Suprapubic skin (tissue), 4 donors: ENCODE measurements at places on chromosomes 1 and 21.

GRCh38 chr1:184838504-184838951 lies 83.9 kb upstream of the EDEM3 start:
- peaks cover 38% of the 10 kb centered on the region for H3K4me1 ChIP-seq
- H3K27me3 ChIP-seq, result no peaks in the 10 kb centered on the region
- no peak overlapping the region for H3K4me3 ChIP-seq
- peak; percentile 70 for DNase-seq
- no peaks in the 10 kb centered on the region for H3K36me3 ChIP-seq

DNA sequence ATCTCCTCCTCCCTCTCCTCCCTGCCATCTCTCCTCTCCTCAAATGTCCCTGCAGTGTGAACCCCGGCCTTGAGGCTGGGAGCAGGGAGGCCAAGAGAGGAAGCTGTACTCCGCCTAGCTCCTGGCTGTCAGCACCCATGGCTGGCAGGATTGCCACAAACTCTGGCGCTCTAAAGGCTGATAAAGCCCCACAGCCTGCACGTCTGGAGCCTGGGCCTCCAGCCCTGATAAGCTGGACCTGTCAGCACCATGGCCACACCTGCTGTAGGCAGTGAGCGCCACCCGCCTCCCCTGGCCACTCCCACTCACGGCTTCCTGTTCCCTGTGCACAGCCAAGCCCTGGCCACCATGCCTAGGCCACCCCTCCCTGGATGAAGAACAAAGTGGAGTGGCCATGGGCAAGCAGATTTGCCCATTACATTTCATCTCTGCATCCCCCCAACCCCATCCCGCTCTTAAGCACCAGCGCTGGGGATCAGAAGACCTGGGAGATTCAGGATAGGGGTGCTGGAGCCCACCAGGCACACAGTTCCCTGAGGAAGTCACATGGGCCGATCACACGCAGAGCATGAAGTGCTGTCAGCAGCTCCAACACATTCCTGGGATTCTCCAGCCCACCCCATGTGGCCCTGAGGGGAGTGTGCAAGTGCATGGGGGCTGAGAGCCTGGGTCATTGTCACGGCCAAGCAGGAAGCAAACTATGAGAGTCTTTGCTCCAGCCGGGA lies 24.2 kb upstream of the NPPB start:
- DNase-seq, result no peak
- no peak overlapping the region for H3K4me3 ChIP-seq
- H3K4me1 ChIP-seq, result peaks cover 12% of the 10 kb centered on the region
- no peaks in the 10 kb centered on the region for H3K36me3 ChIP-seq

DNA sequence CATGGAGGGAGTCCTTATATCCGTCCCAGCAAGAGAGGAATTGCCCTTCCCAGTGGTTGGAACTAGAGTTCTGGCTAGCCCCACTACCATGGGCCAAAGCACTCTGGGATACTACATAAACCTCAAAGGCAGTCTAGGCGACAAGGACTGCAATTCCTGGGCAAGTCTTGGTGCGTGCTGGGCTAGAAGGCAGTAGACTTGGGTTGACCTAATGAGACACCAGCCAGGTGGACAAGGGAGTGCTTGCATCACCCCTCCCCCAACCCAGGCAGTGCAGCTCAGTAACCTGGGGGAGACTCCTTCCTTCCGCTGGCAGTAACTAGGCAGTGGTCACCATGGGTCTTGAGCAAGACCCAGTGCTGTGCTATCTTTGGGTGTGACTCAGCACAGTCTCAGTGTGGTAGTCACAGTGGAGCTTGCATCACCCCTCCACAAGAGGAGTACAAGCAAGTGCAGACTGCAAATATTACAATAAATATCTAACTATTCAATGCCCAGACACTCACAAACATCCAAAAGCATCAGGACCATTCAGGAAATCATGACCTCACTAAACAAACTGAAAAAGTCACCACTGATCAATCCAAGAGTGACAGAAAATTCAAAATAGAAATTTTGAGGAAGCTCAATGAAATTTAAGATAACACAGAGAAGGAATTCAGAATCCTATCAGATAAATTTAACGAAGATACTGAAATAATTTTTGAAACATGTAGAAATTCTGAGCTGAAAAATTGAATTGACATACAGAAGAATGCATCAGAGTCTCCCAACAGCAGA lies 84.7 kb upstream of the LYPLAL1 start:
- no peak overlapping the region for H3K4me3 ChIP-seq
- no peaks in the 10 kb centered on the region for H3K4me1 ChIP-seq
- H3K27ac ChIP-seq, result no peak overlapping the region
- no peaks in the 10 kb centered on the region for H3K27me3 ChIP-seq
- H3K36me3 ChIP-seq, result no peaks in the 10 kb centered on the region
- DNase-seq, result peak; percentile 70

DNA sequence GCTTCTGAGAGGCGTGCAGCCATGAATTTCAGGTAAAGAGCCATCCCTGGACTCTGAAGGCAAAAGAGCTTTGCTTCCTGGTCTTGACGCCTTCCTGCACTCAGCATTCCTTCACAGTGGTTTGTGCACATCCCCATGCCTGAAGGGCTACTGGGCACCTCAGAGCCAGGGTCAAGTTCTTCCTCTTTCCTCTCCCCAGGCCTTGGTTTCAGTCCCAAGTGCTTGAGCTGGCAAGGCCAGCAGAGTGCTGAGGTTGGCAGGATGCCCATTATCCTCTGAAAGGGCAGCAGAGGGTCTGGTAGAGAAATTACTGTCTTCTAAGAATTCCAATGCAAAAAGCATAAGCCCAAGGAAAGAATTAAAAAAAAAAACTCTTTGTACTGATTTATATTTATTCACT lies 1064.9 kb downstream of the TTLL7 start:
- no peaks in the 10 kb centered on the region for H3K4me1 ChIP-seq
- H3K36me3 ChIP-seq, result no peaks in the 10 kb centered on the region
- no peak overlapping the region for H3K27ac ChIP-seq
- no peak overlapping the region for H3K4me3 ChIP-seq
- no peaks in the 10 kb centered on the region for H3K27me3 ChIP-seq

GRCh38 chr1:171798765-171799164 lies 17.3 kb downstream of the METTL13 start:
- no peak overlapping the region for H3K27ac ChIP-seq
- H3K4me1 ChIP-seq, result no peaks in the 10 kb centered on the region
- no peak for DNase-seq

DNA sequence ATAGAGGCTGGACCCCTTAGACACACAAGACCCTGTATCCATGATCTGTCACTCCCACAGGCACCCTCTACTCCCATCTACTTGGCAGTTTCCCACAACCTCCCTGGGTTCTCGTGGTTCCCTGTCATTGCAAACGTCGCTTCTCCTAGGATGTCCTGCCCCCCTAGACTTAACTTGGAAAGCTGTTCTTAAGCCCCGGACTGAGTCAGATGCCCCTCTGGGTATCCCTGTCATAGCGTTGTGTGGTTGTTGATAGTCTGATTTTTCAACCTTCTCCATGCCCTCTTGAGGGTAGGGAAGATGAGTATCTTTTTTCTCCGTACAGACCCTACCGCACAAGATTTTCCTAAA lies 11.8 kb downstream of the RCC1 start:
- peak overlapping the region; percentile 87 for H3K27ac ChIP-seq
- DNase-seq, result no peak
- H3K27me3 ChIP-seq, result no peaks in the 10 kb centered on the region
- H3K4me3 ChIP-seq, result peak overlapping the region; percentile 64
- H3K36me3 ChIP-seq, result peaks cover 26% of the 10 kb centered on the region

DNA sequence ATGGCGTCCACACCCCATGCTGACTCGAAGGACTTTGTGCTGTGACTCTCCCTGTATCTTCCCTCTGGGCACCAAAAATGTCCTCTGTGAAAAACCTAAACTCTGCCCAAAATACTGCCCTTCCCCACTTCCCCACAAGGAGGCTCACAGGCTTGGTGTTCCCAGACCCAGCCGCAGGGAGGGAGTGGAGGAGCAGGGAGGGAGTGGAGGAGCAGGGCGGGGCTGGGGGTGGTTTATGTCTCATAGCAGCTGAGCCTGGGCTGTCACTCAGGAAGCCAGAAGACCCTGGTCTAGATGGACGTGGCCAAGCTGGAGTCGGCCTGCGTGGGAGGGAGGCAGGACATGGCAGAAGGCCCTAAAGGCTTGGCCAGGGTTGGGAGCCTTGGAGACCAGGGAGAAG lies 461.7 kb downstream of the PTPRU start:
- H3K4me3 ChIP-seq, result no peak overlapping the region
- H3K36me3 ChIP-seq, result no peaks in the 10 kb centered on the region
- no peak overlapping the region for H3K27ac ChIP-seq
- H3K4me1 ChIP-seq, result no peaks in the 10 kb centered on the region

DNA sequence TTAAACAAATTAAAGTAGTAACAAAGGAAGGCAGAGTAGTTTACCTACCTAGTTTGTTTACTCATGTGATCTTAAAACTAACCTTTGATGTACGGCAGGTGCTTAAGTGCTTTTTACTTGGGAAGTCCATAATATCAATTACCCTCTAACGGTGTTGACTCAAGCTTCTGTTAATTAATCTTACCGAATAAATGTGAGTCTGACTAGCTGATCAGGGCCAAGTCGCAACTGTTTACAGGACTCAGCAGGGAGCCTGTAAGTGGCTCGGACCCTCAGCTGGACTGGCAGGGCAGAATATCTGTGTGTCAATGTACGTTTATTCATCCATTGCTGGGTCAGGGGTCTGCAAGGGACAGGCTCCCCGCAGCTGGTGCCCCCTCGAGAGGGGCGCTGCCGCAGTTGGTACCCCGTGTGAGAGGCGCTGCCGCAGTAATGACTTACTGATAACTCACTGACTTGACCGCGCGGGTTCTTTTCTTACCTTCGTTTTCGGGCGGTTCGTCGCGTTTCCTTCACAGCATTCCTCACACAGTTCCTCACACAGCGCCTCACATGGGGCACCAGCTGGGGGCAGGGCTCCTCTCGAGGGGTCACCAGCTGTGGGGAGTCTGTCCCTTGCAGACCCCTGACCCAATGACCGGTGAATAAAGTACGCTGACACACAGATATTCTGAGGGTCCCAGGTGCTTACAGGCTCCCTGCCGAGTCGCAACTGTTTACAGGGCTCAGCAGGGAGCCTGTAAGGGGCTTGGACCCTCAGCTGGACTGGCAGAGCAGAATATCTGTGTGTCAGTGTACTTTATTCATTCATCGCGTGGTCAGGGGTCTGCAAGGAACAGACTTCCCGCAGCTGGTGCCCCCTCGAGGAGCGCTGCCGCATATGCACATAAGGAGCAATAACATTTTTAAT lies 3.0 kb downstream of the FMO1 start:
- H3K4me3 ChIP-seq, result peak overlapping the region; percentile 54
- peaks cover 19% of the 10 kb centered on the region for H3K4me1 ChIP-seq
- peaks cover 6% of the 10 kb centered on the region for H3K27me3 ChIP-seq
- DNase-seq, result no peak

- no peak for DNase-seq
- H3K27me3 ChIP-seq, result no peaks in the 10 kb centered on the region
- no peak overlapping the region for H3K27ac ChIP-seq
- no peak overlapping the region for H3K4me3 ChIP-seq
- no peaks in the 10 kb centered on the region for H3K4me1 ChIP-seq
Measured at GRCh38 chr1:193614817-193615216, 428.4 kb upstream of the B3GALT2 start.
